ENCODE measurements at places on chromosomes 7 and 10.
A peak's percentile ranks its signal among the peaks of the same experiment; 100 is the strongest.

DNA sequence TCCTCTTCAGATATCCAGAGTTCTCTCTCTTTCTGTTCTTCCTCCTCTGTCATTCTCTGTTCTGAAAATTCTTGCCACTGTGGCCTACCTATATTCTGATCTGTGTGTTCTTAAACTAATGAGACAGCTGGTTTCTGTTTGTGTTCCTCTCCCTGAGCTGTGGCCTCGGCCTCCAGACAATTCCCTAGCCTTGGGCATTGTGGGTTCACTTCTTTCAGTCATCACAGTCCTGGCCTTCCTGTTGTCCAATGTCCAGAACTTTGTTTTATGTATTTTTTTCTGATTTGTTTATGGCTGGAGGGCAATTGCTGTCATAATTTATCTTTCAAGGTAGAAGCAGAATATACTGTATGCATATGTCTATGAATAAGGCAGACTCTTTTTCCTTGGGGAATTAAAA, 173.2 kb upstream of the MTPN start:
- no peak for DNase-seq

GRCh38 chr7:101333912-101334311, 12.3 kb upstream of the IFT22 start:
- peak; percentile 0 for DNase-seq

DNA sequence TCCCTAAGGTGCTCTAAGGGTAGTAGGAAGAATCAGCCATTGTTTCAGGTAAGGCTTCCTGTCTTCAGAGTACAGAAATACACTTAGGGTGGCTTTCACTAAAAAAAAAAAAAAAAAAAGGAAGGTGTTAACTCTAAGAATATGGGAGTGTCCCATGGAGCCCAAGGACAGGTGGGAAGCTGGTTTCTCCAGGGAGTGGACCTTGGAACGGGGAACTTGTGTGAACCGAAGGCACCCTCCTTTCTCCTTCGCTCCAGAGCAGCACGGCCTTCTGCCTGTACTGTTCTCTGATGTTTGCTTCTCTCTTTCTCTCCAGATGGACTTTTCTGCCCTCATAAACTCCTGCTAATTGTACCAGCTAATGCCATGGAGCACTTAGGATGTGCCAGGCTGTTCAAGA, 6.2 kb downstream of the OPALIN start:
- DNase-seq: no peak

DNA sequence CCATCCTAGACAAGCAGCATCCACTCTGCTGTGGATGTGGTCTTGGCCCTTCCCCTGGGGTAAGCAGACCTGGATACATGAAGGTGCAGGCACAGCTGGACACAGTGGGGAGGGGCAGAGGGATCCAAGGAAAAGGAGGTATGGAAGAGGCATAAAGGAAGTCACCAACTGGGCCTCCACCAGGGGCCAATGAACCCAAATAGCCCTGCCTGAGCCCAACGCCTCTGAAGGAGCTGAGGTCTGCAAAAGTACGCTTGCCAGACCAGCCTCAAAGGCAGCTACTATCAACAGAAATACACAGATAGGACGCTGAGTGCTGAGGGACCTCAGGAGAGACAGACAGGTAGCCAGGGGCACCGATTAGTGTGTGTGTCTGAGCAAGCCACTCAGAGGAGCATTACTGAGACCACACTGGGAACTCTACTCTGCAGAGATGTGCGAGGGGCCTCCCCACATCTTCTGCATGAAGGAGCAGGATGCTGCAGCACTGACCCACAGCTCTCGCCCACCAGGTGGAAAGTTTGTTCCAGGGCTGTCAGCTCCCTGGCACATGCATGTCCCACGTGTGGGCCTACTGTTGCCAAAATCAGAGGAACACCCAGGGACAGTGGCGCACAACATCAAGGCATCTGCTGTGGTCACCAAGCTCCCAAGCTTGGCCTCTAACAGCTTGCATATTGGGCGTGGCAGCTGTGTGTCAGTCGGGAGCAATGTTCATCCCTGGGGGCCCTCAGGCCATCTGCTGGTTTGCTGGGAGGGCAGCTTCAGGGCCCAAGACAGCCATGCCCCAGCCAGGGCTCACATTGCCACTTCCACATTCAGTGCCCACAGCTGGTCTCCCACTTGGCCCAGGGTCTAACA, 40.0 kb downstream of the MKI67 start:
- no peak for DNase-seq

GRCh38 chr7:149325248-149325647, 63.3 kb downstream of the ZNF783 start:
- DNase-seq: no peak

- DNase-seq: no peak
These were observed 32.9 kb downstream of the AP3M1 start for GRCh38 chr10:74117738-74118137.

DNA sequence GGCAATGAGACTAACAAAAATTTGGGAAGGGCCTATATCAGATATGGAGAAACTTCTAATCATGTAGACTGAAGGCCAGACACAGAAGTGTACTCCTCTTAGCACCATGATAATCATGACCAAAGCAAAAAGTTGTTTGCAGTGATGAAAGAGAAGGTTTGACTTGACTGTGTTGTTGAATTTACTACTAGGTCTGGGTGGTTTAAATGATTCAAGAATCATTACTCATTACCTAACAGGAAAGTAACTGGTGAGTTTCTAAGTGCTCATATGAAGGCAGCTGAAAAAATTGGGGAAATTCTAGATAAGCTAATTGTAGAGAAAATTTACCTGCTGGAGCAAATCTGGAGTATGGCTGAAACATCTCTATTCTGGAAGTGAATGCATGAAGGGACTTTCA, 451.5 kb upstream of the SORCS1 start:
- DNase-seq: no peak

DNA sequence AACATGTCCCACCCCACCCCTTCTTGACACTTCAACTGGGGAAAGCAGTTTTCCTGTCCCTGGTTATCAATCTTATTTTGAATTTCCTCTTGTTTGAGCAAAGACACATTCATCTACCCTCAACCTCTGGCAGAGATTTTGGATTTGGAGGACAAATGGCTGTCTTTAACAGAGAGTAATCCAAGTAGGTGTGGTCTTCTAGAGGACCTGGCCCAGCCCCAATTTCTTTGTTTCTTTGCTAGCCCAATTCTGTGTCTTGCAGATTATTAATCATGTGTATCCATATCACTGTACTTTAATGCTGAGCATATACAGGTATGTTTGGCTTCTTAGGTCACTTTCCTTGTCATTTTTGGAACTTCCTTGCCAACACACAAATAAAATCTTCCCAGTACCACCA, 58.8 kb upstream of the ADCY1 start:
- no peak for DNase-seq

DNA sequence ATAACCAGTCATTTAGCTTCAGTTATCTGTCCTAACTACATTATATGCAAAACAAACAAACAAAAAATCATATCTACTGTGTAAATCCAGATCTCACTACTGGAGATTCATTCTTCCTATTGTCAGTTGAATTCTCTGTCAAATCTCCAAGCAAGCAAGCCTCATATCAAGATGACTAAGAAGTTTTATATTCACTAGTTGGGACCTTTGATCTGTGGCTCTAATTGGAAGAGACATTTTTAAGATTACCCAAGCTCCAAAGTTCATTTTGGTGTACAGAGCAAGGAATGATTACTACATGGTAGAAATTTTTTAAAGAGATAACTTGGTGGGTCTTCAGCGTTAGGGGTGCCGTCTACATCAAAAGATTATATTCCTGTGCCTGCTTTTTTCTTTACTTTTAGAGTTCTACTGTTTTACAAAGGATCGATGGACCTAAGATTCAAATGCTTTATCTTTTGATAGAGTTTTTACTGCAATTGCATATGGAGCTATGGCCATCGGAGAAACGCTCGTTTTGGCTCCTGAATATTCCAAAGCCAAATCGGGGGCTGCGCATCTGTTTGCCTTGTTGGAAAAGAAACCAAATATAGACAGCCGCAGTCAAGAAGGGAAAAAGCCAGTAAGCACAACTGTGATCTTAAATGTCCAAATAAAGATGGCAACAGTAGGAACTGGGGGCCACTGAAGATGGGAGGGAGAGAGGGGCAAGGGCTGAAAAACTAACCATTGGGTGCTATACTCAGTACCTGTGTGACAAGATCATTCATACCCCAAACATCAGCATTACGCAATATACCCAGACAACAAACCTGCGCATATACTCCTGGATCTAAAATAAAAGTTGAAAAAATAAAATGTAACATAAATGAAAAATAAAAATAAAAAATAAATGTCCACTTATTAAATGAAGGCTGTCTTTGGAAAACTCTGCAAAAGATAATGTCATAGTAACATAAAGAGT, 47.9 kb downstream of the SP8 start:
- no peak for DNase-seq

DNA sequence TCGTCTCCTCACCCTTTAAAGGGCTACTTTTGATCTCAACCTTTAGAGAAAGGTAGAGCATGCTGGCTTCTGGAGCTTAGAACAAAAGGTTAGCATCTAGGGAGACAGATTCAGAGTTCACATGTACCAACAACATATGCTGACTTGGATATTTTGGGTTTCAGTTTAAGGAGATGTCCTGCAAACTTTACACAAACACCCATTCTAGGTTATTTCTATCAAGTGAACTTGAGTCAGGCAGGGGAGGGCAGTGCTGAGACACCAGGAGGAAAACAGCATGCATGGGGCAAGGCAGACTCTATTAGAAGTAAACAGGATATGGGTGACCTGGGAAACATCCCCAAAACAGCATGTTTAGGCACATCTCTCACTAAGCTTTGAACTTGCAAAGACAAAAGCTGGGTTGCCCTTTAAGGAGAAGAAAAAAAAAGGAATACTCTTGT, 43.8 kb downstream of the ARL4A start:
- DNase-seq: no peak

DNA sequence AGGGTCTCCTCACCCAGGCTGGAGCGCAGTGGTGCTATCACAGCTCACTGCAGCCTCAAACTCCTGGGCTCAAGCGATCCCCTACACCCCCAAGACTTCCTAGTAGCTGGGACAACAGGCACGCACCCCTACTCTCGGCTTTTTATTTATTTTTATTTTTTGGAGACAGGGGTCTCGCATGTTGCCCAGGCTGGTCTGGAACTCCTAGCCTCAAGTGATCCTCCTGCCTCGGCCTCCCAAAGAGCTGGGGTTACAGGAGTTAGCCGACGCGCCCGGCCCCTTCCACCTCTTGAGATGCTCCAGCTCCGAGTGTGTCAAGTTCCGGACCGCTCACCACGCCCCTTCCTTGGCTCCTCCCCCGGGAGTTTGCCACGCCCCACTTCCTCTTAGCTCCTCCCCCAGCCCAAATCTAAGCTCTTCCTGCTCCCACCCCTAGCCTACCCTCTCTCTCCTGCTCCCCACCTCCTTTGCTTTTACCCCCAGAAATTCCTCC, 6.3 kb downstream of the NAT16 start:
- DNase-seq: no peak

GRCh38 chr10:80545258-80545881, 7.7 kb downstream of the SH2D4B start:
- no peak for DNase-seq

GRCh38 chr10:129641982-129642381, 174.9 kb downstream of the MGMT start:
- DNase-seq: no peak

DNA sequence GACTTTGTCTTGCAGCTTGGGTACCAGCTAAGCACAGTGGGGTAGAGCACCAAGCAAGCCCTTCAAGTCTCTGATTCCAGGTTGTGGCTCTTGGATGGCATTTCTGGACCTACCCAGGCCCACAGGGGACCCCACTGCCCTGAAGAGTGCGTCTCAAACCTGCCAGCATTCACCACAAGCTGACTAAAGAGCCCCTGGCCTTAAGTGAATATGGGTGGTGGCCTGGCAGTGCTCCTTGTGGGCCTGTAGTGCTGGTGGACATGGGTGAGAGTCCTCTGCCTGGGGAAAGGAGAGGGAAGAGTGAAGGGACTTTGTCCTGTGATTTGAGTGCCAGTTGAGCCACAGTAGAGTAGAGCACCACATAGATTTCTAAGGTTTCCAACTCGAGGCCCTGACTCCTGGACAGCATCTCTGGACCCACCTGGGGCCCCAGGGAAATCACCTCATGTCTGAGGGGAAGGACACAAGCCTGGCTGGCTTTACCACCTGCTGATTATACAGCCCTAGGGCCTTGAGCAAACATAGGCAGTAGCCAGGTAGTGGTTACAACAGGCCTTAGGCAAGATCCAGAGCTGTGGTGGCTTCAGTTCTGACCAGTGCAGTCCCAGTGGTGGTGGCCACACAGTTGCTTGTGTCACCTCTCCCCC, 23.7 kb downstream of the GSDME start:
- DNase-seq: no peak

- DNase-seq: no peak
These were observed 27.0 kb upstream of the GPR26 start for GRCh38 chr10:123639131-123639530.

DNA sequence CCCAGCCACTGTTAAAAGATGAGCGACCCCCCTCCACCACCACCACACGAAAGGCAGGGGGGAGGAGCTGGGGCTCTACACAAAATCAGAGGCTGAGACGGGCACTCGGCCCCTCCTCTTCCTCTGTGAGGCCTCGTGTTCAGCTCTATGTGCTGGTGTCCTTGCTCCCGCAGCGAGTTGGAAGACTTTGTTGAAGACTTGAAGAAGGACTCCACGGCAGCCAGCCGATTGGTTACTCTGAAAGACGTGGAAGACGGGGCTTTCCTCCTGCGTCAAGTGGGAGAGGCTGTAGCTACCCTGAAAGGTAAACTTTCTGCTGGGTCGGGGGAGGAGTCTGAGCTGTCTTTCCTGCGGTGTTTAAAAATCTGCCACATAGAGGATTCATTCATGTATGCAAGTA, 203.7 kb downstream of the ARHGAP21 start:
- no peak for DNase-seq

DNA sequence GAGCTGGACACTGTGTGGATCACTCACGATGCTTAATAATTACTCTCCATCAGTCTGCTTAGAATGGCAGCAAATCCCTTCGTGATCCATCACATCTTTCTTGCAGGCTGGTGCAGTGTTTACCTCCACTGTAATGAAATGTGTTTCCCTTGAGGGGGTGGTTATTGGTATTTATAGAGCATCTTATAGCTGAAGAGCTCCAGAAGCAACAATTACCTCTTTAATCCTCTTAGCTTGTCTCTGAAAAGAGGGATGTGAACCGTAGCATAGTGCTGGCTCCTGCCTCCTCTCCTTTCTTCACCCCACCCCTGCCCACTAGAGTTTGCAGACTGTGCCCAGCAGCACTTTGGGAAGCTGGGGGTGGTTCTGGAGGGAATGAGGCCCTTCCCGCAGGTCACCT, 132.6 kb downstream of the CAMK1D start:
- no peak for DNase-seq
